ENCODE measurements at places on chromosomes 3 and 15.

DNA sequence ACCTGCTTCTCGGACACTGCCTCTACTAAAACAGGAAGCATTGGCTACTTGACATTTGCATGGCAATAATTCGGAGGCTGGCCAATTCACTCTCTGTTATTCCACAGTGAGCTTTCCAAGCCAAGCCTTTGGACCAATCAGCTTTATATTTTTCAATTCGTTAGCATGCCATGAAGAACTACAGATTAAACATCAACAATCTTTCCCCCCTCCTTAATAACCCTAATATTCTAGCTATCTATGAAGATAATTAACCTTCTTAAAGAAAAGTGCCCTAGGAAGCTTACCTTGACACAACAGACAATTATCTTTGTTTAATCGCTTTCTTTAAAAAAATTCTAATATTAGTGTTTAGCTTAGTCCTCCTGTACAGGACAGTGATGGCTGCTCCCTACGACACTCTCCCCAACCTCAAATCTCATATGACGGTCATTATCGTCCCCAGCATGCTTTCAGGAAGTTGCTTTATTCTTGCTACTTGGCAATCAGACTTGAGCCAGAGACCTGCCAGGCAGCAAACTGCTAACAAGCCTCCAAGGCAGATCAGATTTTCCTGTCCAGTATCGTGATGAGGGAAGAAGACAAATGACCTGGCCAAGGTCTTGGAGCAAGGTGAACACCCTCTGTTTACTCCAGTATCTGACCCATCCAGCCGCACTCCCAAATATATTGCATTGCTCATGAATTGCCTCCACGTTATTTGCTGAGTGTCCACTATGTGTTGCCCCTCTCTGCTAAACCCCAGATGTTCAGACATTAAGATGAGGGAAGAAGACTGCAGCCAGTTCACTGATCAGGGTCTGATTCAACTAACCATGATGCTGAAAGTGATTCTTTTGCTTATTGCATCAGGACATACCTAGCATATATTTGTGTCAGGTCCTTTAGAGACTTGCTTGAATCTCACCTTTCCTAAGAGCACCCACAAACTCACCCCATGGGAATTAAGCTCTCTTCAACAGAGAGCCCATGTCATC, 68.1 kb upstream of the LPP start:
- no peak for DNase-seq

DNA sequence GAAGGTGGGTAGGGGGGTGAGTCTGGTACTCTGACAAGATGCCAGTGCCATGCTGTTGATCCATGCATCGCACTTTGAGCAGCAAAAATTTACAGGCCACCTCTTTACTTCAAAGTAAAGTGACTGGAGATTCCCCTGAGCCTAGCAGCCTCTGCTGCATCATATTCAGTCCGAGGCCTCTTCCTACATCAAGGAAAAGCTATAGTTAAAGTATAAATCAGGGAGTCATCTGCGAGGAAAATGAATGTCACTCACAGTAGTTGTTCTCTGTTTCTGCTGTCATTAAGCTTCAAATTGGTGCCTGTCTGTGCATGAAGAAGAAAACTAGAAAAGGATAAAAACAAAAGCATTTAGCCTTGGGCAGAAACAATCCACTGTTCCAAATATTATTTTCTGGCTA, 706.2 kb downstream of the TBL1XR1 start:
- no peak for DNase-seq

DNA sequence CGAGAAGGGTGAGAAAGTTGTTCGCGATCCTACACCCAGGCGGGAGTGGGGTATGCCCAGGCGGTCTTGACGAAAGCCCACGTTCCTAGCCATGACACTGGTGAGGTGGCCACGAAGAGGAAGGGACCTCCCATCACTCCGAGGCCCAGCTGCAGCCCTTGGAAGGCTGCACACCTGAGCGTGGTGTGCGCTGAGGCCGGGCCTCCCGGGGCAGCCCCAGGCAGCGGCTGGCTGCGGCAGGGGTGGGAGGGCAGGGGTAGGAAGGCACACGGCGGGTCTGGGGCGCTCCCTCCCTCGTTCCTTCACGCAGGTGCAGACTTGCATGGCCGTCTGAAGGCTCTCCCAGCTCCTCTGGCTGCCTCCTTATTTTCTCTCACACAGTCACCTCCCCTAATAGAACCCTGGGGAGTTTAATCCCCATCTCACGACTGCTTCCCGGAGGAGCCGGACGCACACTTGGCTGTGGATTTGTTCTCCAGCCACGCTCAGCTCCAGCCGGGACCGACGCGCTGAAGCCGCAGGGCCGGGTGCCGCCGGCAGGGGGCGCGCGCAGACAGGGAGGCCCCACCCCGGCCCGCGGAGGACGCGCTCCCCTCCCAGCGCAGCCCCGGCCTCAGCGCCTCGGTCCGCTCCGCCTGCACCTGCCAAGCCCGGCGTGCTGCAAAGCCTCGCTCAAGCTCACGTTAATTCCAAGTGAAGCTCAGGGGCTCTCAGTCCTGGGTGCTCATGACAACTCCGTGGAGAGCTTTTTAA, 37.8 kb upstream of the MUC4 start:
- no peak for DNase-seq

GRCh38 chr3:106172780-106173179, 304.0 kb upstream of the CBLB start:
- DNase-seq: no peak

DNA sequence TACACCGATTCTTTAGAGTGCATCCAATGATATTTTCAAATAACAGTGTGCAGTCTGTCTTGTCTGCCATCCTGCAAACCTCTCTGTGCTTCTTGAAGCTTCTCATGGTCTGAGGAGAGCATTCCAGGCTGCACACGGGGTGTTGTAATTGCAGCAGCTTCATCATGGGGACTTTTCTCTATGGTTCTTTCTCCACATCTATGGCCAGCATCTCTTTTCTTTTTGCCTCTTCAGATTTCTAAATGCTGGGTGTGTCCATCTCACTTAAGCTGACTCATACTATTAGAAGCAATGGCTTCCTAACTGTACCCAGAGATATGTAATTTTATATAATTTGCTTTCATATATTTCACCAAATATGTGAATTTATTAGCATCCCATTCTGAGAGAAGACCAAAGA, 63.8 kb upstream of the EPHB3 start:
- no peak for DNase-seq

GRCh38 chr3:12049675-12050074, 45.5 kb downstream of the SYN2 start:
- no peak for DNase-seq

- DNase-seq: no peak
Observed at GRCh38 chr15:74631935-74632560, 16.4 kb downstream of the CLK3 start.

DNA sequence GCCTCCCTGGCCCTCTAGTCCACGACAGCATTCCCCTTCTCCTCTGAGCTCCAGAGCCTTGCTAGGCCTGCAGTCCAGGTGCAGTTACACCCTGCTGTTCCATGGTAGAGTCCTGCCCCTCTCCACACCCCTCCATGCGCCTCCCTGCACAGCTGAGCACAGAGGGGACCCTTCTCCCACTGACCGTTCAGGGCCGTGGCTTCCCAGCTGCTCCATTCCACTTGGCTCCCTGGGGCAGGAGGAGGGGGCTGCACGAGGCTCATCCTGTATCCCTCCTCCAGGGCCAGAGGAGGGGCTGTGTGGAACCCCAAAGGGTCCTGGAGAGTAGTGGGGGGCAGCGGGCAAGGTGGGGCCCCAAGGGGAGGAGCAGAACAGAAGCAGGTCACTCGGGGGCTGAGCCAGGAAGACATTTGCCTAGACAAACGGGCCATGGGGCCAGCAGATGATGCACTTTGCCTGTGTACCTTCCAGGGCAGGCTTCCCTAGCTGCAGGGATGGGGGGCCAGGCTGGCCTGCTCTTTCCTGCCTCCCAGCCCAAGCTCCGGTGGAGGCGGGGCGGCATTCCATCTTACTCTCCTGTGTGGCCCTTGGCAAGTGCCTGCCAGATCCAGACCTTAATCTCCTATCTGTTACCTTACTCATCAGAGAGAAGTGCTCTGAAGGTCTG, 20.7 kb upstream of the GOLGA6C start:
- no peak for DNase-seq

DNA sequence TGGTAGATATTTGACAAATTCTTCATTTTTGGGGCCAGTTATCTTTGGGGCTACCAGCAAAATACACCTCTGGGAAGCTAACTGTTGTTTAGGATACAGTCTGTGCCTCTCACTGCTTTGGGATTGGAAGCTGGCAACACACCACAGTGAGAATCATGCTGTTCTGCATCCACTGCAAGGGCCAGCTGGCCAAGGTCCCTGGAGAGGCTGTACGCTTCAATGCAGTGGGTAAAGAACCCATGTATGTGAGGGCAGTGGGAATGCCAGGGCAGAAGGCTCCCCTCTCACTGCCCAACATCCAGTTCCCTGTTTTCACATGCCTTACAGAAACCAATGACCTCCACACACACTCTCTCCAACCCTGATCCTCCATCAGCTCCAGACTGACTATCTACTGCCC, 20.1 kb downstream of the ZDHHC3 start:
- DNase-seq: no peak

DNA sequence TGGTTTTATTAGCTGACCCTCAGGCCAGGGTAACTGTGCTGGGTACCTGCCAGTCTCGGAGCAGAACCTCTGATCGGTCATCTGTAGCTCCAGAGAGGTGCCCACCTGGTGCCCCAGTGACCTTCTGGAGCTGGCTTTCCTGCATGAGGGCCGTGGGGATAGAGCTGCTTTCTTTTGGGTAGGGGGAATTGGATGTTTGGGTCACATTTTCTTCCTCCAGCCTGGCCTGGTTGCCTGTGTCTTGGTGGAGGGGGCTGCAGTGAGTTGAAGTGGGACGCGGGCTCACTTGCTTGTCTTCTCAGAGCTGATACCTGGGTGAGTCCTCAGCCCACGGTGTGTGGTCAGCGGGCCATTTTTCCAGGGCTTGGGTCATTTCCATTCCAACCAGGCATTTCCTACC, 2.6 kb downstream of the ZNF710 start:
- no peak for DNase-seq

DNA sequence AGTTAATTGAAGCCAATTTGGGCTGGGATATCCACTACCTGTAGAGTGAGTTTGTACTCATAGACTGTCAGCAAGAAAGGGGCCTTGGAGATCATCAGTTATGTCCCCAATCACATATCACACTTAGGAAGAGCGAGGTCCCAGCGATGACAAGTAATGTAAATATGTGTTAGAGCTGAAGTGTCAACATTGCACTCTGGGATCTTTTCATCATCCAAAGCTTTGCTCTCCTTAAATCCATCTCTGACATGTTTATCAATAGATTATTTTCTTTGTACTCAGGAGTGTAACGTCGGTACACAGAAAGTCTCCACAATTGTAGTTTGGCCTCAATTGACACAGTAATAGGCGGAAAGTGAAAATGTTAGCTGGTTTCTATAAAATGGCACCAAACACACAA, 113.7 kb upstream of the TPRG1 start:
- DNase-seq: no peak

- no peak for DNase-seq
Observed at GRCh38 chr3:23735535-23736326, 70.0 kb upstream of the UBE2E1 start.

GRCh38 chr3:60703956-60704736, 547.1 kb downstream of the FHIT start:
- DNase-seq: no peak

DNA sequence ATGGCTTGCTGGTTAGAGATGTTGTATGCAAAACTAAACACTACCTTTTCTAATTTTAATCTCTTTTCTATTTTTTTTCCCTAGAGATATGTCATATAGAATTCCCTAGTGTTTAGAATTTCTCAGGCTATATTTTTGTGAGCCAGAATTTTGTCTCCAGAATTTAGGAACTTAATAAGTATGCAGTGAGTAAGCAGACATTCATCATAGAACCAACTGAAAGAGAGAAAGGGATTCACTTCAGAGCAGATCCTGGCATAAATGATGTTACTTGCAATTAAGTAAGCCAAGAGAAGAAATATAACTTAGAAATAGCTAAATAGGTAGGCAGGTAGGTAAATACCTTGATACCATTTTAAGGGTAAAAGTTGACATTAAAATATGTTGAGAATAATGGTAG, 288.9 kb downstream of the ZNF385D start:
- DNase-seq: no peak

DNA sequence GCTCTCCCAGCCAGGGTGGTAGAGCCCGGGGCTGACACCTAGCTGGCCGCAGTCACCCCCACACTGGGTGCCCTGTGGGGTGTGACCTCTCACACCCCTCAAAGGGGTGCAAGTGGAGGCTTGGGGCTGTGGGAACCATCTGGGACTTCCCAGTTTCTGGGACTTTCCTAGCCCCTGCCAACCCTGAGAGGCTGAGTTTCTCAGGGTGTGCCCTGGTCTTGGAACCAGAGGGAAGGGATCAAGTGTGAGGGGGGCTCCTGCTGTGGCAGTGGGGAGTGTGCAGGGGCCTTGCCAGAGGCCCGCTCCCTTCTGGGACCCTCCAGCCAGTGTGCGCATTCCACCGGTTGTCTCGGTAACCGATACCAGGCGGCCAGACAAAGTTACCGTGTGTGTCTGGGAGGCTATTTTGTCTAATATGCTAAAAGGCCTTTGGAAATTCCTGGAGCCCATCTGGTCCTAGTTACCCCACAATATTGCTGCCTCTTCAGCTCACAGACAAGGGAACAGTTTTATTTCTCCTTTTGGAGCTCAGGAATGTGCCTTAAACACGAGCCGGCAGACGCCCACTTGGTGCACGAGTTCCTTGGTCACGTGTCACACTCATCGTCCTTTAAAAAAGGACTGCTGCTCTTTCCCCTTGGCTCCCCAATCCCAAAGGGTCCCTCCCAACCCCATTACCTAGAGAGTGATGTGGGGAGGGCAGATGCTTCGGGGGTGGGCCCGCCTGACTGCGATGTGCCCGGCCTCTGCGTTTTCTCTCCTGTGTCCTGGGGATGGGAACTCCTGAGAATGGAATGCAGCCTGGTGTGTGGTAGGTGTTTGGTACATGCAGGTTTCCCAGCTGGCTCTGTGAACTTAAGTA, 33.2 kb downstream of the HDAC11 start:
- no peak for DNase-seq

DNA sequence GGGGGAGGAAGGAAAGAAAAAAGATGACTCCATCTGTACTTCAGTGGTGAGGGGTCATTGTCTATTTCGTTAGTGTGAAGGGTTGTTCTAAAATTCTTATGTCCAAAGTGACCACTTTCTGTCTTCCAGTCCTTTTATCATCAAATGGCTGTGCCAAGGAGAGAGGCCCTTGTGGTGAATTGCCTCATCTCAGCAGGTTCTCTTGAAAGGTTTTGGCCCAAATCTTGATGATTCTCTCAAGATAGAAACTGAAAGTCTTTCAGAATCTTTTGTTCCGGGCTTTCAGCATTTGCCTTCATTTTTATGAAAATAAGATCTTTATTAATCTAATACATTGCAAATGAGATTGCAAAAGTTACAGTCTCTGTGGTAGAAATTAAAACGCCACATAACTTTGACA, 575.8 kb downstream of the RSL24D1 start:
- no peak for DNase-seq

DNA sequence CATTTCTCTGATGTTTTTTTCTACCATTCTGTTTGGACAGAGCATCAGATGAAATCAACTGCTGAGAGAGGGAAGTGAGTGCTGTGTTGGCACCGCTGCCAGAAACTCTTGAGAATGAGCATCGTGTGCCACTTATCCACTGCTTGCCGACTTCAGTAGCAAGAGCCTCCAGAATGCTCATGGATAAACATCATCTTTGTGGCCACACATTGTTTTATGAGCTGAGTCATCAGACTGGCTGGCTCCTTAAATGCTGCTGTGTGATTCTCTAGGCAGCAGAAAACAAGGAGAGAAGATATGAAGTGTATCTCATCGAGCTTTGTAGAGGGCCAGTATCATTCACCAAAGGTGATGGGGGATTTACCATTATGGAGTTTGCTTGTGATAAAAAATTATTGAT, 3.4 kb upstream of the DOCK3 start:
- DNase-seq: no peak
